ENCODE measurements at places on chromosomes 5 and 9.

- DNase-seq, result no peak
Observed at GRCh38 chr5:156824800-156825199, 25.3 kb upstream of the PPP1R2B start.

DNA sequence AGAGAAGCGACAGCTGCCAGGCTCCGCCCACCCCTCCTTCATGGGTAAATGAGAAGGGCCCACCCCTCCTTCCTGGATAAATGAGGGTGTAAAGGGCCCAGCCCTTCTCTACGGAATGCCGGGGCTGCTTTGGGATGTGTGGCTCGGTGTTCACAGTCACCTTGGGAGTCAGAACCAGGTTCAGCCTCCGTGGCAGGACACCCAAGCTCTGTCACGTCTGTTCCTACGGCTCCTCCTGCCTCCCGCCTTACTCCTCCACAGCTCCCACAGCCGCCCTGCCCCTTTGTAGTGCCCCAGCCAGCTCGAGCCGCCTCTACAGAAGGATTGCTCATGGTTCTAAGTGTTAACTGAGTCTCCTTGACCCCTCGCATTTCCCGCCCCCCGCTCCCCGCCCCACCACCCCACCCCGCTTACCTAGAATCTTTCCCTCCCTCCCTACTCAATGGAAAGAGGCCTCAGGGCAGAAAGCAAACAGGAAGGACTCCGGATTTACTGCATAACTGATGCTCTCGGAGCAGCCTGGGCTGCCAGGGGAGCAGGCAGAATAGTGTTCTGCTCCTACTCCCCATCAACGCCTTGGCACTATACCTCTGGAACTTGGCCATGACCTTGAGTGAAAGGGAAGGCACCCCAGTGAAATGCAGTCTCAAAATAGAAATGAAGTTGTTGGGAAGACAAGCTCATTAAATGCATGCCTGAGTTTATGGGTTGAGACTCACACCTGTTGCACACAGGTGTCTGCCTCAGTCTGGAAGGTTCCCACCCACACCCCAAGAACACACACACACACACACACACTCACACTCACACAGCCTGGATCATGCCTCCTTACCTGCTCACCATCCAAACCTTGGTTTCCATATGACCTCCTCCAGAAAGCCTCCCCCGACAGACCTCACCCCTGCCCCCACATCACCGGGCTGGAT, 59.6 kb downstream of the NEURL1B start:
- no peak for DNase-seq

DNA sequence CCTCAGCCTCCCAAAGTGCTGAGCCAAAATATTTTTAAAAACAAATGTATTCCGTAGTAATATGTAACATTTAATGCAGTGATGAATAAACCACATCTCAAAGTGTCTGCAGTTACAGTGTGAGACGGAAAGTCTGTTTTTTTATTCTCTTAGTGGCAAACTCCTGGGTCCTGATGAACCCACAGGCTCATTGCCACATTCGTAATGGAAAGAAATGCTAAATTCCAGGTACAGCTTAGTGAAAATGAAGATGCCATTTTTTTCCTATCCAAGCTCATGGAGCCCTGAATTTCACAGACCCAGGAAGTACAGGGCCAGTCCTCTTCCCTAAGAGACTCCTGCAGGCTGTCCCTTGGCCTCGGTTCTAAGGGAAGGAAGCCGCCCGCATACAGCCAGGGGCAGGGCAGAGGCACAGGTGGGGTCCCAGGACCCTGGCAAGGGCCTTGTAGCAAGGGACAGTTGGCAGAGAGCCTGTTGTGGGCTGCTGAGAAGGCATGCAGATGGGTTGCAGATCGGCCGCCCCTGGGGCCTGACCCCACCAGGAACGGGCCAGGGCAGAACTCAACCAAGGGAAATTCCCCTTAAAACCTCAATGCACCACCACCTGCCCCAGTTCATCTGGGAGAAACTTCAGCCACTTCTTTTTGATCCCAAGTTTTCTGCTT, 36.2 kb downstream of the IPPK start:
- DNase-seq, result no peak

DNA sequence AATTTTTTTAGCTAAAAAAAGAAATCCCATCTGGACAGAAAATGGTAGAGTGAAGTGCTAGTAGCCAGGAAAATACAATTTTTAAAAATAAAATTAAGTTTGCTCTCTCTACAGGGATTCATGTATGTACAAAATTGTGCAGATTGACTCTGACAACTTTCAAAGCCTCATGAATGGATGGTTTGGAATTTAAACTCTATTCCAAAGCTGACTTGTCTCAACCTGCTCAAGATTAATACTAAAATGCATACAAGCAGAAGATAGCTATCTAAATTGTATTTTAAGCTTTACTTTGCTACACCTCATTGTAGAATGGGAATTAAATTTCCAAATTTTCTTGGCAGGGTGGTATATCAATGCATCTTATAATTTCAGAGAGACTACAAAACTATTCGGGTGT, 257.6 kb downstream of the RFX3 start:
- DNase-seq, result no peak

DNA sequence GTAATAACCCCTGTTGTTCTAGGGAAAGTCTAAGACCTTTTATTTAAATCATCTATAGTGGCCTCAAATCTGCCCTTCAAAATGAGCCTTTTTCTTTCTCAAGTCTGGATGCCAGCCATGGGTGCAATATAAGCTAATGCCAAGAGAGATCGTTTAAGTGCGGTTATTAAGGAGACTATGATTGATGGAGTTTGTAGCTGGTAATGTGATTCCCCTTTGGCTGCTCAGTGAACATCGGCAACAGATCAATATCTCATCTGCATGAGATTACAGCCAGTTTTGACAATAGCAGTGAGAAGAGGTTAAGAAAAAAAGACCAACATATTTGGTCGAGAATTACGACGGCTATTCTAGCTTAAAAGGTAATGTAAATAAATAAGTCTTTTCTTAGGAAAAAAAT, 1049.4 kb upstream of the NUDT12 start:
- DNase-seq, result no peak

DNA sequence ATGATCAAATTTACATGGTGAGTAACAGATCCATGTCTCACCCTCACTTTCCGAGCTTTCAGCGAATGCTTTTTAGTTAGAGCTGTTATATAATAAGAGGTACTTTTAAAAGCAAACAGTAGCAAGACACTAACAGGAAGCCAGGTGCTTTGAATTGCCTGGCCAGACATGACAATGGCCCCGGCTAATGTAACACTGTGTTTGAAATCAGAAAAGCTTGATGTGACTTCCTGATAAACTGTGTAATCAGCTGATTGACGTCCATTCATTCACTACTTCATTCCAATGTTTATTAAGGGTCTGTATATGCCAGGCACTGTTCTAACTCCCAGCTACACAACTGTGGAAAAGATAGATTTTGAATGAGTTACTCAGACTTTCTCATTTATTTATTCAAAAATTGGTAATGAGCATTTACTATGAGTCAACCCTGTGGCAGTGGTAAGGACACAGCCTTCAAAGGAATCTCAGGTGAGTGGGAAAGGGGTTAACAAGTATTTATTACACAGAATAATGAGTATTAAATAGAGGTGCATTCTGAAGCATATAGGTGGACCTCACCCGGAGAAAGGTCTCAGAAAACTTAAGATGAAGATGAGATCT, 26.6 kb downstream of the DPYSL3 start:
- no peak for DNase-seq

DNA sequence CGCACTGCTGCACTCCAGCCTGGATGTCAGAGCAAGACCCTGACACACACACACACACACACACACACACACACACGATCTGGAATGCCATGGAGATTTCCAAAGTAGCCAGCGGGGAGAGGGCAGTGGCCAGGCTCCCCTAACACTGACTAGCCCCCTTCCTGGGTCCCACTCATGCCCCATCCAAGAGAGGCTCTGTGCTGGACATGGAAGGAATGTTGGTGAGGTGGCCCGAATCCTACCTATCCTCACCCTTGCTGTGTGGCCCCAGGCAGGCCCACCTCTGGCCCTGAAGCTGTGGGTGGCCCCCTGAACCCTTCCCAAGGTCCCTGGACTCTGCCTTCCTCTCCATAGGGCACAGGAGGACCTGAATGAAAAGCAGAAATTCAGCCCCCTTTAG, 7.3 kb downstream of the BRD3 start:
- no peak for DNase-seq

GRCh38 chr5:181121675-181122561, 9.1 kb downstream of the OR2V1 start:
- DNase-seq, result no peak

- no peak for DNase-seq
Observed at GRCh38 chr9:98658951-98659351, 49.8 kb downstream of the GABBR2 start.

GRCh38 chr9:89807101-89807395, 202.2 kb downstream of the GADD45G start:
- DNase-seq, result no peak

GRCh38 chr9:14051419-14051818, 262.5 kb downstream of the NFIB start:
- DNase-seq, result no peak

DNA sequence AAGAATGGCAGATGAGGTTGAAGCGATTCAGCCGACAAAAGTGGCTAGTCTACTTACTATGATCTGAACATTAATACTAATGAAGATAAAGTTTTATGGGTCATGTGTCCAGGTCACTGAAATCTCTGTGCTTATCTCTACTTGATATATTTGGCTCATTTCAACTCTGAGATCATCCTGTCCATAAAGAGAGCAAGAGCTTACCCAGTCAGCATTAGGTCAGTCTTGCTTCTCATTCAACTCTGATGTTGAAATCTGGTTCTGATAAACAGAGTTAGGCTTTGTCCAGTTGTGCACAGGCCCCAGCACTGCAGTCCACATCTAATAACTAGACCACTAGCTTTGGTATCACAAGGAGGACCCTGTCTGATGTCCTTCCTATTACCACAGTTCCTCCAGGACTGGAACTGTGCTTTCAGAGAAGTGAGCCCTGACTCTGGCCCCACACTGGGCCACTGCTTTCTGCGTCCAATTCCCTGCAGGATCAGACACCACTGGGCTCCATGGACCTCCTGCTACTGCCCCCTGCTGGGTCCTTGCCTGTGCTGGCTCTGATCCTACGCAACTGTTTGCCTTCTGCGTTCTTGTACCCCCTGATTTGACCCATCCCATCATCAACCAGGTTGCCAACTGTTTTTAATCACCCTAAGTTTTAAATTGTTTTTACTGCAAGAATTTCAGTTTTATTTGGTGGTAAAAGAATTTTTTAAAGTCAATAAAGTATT, 23.7 kb upstream of the FAM120A start:
- DNase-seq, result no peak

GRCh38 chr5:111743988-111744387, 13.0 kb downstream of the NREP start:
- no peak for DNase-seq

DNA sequence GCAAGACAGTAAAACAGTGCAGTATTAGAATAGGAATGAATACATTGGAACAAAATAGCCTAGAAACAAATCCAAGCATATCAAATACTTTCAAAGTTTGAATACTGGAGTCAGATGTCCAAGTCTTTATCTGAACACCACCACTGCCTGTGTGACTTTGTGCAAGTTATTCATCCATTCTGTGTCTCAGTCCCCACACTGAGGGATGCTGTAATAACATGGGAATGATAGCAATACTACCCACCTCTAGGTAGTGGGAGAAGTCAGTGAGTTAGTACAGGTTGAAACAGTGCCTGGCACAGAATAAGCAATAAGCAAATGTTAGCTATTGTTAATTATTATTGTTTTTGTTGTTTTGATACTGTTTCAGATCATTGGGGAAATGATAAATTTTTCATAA, 130.9 kb downstream of the SUSD1 start:
- no peak for DNase-seq

DNA sequence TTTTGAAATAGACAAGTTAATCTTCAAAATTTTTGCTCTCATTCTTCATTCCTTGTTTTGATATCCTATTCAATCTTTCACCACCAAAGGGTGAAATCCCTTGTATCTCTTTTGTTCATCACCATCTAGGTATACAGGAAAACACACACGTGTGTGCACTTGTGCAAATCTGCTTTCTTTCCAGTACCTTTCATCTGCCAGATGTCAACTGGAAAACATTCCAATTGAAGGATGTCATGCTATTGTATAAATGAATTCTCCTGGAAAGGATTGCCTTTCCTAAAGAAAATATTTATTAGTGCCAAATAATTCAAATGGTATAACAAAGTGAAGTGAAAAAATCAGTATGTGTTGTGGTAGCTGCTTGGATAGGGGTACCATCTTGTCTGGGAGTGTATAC, 123.7 kb downstream of the RANBP17 start:
- no peak for DNase-seq

- DNase-seq, result no peak
Observed at GRCh38 chr9:98330831-98331230, 75.4 kb upstream of the TBC1D2 start.

Data from CD14-positive monocyte (primary cell).